Muscle of arm (tissue), 14 donors: ENCODE measurements at places on chromosomes 5 and 9.

DNA sequence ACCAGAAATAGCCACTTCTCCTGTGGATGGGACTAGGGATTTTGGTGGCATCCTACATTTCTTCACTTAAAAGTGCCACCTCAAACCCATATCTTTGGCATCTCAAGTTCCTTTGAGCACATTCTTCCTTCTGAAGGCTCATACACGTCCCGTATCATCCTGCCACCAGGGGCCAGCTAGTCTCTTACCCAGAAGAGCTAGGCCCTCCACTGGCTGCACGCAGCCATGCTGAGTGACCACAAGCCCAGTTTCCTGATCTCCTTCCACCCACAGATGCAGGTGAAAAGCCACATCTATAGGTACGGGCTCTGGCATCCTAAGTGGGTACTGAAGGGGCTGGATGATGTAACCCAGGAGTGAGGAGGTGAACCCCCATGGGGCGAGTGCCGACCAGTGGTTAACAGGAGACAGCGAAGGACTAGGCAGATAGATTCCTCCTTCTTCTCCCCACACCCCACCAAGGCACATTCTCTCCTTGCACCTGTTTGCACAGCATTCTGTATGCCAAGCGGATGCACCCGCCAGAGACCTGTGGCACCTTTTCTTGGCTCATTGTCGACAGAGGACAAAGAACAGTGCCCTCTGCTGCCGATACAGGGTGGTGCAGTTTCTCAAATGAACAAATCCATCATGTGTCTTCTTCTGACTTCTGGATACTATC lies 14.4 kb upstream of the SCGB3A1 start:
- DNase-seq: no peak

GRCh38 chr9:616694-617093 lies 224.8 kb upstream of the DMRT1 start:
- DNase-seq: no peak

DNA sequence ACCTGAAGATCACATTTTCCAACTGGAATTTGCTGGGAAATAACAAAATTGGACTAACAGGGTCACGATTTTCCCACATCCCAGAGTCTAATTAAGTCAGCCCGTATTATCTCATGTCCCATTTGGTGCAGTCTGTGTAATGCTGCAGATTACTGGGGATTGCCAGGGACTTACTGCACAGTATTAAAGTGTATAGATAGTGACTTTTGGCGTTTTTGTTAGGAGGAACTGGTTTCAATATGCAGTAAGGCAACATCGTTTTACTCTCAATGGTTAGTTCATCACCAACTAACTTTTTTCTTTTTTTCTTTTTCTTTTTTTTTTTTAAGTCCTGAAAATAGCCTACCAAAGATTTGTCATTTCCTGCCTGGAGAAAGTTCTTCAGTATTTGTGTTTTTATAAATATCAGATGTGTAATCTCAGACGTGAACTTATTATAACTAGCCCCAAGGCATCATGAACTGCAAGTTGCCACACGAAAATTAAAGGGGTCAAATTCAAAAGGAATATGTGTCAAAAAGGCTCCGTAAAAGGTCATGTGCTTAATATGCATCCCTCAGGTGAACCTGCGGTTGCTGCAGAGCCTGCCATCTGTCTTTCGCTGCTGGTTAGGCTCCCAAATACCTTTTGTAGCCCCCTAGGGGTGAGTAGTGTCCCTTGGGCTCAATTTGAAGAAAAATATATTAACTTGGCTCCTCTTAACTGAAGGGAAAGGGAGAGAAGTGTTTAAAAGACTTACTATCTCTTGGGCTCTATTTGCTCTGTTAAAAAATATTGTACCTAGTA lies 176.7 kb upstream of the ADAMTSL1 start:
- peak; percentile 7 for DNase-seq

DNA sequence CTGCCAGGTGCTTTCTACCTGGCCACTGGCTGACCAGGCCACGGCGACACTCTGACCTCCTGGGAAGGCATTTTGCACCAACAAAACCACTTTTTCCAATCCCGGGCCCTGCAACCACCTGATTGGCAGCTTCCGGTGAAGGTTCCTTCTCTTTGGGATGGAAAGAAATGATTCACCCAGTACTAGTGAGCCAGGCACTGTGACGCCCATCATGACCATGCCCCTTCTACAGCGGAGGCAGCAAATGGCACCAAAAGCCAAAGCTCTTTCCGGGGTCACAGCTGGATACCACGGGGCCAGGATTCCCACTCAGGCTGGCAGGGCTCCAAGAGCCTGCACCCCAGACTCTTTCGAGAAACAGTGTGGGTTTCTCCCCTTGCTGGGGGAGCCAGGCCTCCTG lies 4.7 kb downstream of the NOTCH1 start:
- DNase-seq: no peak

DNA sequence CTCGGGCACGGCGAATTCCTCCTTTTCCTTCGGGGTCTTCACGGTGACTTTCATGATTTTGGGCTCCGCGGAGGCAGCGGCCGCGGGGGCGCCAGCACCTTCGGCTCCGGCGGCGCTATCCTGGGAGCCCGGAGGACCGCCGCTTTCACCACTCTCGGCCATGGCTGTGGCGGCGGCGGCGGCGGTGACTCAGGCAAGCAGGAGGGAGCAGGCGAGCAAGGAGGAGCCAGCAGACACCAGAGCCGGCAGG lies 315 bp downstream of the UBQLN1 start:
- no peak for DNase-seq

DNA sequence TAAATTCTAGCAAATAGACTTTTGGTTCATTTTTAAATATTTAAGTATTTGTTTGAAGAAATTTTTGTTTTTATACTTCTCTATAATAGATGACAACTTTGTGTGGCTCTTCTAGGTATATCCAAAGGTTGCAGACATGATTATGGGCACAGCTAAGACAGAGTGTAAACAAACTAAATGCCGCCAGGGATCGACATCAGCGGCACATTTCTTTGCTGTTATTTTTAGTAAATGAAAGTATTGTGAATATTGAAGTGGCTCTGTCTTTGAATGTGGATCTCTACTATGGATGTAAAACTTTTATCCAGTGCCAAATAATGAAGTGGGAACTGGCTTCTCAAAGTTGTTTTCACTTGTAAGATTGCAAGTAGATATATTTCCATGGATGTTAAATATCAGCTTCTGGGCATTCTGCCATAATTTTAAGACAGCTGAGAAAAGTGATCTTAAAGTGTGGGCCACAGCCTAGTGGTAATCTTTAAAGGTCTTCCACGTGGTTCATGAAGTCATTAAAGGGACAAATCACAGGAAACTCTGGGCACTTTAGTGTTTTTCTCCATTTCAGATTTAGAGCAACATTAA lies 589.9 kb downstream of the ZNF608 start:
- no peak for DNase-seq

DNA sequence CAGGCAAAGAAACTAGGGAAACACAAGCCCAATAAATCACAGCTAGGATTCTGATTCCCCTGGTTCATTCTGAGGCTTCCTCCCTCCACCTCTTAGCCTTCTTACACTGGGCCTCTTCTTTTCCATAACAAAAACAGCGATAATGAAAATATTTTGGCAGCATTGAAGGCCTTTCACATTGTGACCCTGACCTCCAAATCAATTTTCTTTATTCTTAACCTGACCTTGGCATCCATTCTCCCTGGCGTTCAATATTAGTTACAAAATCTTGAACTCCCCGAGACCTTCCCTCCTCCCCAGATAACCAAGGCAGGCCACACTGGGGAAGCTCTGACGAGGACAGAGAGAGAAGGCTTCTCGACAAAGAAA lies 399.9 kb downstream of the ZSWIM6 start:
- DNase-seq: no peak

DNA sequence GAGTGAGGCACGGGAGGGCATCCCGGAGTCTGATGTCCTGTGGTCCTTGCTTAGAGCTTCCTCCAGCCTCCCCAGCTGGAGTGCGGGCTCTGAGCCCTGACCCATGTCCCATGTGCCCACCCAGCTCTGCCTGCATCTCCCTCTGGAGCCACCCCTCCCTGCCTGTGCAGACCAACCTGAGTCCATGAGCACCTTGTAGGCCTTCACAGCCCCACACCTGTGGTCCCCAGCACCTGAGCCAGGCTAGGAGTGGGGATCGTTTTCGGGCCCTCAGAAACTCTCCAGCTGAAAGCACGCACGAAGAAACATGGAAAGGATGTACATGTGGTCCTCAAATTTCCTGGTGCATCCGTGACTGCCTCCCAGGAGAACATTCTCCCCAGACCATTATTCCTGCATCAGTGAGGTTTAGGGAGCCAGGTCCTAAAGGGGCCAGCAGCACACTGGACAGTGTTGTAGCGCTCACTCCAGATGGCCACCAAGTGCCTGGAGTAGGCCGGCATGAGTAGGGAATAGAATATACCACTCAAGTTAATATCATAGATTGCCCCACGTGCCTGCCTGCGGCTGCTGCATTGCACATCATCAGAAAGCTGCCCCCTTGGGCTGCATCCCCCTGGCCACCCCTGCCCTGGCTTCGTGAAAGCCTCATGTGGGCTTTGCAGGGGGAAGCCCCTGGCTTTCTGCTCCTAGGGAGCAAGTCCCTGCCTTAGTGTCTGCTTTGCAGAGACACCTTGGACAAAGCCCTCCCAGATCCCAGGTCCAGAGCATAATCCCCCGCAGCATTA lies 80.6 kb downstream of the WNK2 start:
- no peak for DNase-seq

GRCh38 chr5:68377733-68378132 lies 162.2 kb downstream of the PIK3R1 start:
- DNase-seq: no peak

- no peak for DNase-seq
Measured at GRCh38 chr5:37619353-37619752, 220.5 kb downstream of the GDNF start.

GRCh38 chr5:150945486-150945885 lies 40.7 kb upstream of the ZNF300 start:
- DNase-seq: no peak

- no peak for DNase-seq
Measured at GRCh38 chr9:78940121-78940855, 631.5 kb upstream of the TLE4 start.

DNA sequence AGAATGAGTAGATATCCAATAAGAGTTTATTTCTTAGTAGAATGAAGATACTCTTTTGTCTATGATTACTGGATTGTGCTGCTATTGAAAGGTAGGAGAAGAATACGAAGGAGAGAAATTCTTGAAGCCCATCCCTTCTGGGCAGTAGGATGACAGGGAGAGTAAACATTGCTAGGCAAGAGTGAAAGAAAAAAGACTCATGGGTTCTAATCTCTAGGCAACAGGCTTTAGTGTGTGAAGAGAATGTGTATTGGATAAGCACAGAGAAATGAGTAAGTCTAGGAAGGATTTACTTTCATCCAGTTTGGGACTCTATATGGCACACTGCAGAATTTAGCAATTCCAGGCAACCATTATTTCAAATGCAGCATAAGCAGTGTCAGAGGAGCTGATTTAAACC lies 216.0 kb downstream of the GABRG2 start:
- no peak for DNase-seq

DNA sequence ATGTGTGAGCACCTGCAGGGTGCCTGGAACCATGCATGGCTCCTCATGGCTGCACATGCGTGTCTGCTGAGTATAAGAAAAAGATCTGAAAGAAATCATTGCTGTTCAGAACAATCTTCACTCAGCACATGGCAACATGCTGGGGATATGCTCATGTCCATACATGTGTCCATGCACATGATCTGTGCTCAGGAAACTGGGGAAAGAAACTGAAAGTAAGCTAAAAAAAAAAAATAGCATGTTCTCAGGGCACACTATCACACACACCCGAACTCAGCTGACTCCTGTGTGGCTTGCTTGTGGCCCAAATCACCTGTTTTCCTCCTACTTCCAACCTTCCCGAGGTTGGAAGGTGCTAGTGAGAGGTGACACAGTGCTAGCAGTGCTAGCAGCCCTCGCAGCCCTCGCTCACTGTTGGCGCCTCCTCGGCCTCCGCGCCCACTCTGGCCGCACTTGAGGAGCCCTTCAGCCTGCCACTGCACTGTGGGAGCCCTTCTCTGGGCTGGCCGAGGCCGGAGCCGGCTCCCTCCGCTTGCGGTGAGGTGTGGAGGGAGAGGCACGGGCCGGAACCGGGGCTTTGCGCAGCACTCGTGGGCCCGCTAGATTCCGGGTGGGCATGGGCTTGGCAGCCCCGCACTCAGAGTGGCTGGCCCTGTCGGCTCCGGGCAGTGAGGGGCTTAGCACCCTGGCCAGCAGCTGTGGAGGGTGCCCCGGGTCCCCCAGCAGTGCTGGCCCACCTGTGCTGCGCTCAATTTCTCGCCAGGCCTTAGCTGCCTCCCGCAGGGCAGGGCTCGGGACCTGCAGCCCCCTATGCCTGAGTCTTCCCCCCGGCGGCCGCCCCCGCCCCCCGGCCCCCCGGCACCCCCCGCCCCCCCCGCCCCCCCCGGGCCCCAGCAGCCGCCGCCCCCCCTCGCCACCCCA lies 76.0 kb downstream of the GADD45G start:
- no peak for DNase-seq

DNA sequence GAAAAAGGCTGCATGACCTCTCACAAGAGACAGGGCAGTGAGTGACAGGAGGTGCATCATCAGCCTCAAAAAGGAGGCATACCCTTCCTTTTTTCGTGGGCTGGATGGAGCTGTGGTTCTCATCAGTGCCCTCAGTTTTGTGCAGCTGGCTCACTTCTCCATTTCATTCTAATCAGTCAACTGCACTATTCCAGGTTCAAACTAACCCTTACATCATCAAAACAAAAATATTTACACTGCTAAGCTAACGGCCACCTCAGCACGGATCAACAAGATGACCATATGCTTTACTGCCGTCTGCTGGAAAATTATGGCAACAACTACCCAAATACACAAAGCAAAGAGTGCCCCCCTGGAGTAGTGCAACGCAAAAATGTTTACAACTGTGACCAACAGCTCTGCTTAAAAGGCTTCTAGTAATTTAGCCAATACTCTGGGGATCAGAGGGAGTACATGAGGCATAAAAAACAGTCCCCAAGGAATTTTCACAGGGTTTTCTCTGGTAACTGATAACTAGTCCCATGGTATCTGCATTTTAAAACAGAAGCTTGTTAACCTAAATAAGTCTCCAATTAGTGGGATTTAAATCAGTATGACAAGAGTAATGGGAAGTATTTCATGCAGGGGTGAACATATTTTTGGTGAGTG lies 10.8 kb downstream of the KCNV2 start:
- peak; percentile 42 for DNase-seq

- DNase-seq: peak; percentile 76
Measured at GRCh38 chr9:2559192-2560152, 62.1 kb upstream of the VLDLR start.

DNA sequence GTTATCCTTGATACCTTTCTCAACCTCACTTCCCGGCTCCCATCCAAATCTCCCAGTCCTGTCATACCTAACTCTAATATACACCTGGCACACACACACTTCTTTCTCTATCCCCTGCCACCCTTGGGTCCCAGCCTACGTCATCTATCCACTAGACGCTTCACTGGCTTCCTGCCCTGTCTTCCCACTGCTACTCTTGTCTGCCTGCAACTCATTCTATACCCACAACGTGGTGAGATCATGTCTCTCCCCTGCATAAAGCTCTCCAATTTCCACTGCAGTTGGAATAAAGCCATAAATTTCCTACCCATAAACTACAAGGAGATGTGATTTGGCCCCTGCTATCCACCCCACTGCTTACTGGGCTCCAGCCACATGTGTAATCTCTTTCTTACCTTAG lies 93.5 kb downstream of the JMY start:
- no peak for DNase-seq
